Activated effector memory CD4-positive, alpha-beta T cell treated with anti-CD3 and anti-CD28 coated beads, Interleukin-2, amount 50 U/mL, for 16 hours (primary cell): ENCODE measurements at places on chromosomes 16 and 17.

GRCh38 chr16:83271123-83271522 is 536.7 kb upstream of the HSBP1 start:
- DNase-seq: no peak

GRCh38 chr16:81745704-81746558 is 33.2 kb upstream of the PLCG2 start:
- DNase-seq: peak; percentile 91

DNA sequence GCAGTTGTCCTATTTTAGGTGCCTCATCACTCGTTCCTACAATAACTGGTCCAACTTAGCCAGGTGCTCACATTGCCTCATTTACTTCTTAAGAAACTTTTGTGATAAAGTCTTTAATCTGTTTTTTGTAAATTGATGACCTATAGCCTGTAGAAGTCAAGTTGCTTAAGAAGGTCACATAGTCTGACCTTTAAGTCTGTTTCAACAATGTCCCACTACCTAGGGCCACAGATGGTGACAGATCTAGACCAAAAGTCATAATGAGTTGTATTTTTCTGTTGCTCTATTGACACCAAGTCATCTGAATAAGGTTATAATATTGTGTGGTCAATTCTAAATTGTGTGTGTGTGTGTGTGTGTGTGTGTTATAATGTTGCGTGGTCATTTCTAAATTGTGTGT is 45.1 kb downstream of the ABCA9 start:
- DNase-seq: no peak

- DNase-seq: no peak
Observed at GRCh38 chr16:10635365-10636021, 55.1 kb upstream of the EMP2 start.

DNA sequence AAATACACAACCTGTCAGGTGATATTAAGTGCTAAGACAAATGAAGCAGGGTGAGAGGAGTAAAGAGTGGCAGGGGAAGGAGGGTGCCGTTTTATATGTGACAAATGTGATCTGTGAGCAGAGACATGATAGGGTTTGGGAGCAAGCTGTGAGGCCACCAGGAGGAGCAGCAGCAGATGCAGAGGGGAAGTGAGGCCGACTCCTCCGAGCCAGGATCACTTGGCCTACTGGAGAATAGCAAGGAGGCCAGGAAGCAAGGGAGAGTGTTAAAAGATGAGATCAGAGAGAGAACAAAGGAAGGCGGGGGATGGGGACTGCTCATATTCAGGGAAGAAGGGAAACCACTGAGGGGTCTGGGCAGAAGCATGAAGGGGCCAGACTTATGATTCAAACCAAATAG is 129.4 kb downstream of the TANGO6 start:
- no peak for DNase-seq

GRCh38 chr16:86281421-86281820 is 228.9 kb upstream of the FOXF1 start:
- DNase-seq: no peak

- no peak for DNase-seq
Observed at GRCh38 chr17:8839410-8839935, 28.0 kb downstream of the PIK3R6 start.

DNA sequence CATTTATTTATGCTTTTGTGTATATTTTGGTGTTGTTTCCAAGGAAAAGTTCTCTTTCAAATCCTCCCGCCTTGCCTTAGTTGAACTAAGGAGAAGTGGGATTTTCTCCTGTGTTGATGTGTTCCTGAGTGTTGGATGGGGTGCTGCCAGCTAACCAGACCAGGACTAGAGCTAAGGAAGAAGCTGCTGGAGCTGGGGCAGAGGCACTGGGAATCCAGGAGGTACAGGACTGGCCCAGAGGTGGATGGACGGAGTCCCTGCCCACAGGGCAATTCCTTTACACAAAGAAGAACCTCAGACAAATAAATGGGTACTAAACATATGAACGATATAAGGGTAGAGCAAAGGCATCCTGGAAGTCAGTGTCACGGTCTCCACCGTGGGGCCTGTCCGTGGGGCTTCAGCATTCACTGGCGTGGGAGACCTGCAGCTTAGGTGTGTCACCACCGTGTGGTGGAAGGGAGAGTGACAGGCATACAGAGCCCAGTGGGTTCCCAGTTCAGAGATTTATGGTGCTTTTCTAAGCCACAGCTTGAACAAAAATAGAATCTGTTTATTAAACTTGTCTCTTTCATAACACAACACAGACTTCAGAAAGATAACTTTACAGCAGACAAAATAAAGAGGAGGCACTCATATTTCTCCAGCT is 270.7 kb downstream of the NTN1 start:
- peak; percentile 75 for DNase-seq

DNA sequence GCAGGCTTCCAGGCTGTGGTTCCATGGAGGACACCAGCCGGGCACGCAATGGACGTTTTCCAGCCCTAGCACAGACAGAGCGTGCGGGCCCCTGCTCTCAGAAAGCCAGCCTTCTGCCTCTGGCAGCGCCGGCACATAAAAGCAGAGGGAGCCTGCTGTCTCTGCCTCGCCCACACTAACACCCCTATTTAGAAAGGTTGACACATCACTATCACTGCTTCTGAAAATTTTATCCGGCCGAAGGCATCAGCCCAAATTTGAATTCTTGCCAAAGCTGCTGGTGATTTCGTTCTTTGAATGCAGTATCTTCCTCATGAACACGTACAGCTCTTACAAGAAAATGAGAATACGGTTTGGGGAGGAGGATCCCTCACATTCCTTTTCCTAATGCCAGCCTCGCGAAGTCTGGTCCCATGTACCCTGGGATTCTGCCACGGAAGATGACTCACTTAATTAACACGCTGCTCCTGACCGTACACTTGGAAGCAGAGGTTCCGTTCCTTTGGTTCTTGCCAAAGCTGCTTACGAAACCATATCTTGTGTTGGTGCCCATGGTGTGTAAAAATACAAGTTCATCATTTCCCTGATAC is 1.3 kb upstream of the RAB11FIP3 start:
- DNase-seq: no peak

DNA sequence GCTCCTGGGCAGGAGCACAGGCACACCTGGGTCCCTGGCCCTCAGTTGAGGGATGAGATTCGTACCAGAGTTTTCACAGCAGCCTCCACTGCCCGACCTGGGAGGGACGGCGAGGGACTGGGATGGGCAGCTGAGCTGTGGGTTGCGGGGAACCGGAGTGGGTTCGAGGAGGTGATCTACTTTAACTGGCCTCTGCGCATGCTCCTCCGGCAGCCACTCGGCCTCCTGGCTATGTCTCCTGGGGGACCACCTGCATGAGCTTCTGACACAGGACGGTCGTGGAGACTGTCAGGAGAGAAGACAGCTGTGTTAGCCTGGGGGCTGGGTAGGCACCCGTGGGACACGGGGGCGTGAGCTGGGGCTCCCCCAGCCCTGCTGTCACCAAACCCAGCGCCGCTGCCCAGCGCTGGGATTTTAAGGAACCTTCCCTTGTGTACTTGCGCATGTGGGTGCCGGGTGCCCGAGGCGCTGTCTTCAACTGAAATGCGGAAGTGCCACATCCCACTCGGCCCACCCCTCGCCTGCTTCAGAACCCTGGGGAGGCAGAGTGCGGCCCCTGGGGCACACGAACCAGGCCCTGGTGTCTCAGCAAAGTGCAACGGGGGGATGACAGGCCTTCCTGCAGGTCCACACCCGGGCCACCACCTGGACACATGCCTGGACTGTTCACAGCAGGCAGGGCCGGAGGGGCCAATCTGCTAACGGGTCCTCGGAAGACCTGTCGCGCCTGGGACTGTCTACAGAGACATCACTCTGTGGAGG is 36.4 kb downstream of the SLC7A5 start:
- no peak for DNase-seq
